Hematopoietic multipotent progenitor cell treated with erythropoietin and hydrocortisone succinate and interleukin-3 and kit ligand, for 15 days (in vitro differentiated cells): ENCODE measurements at places on chromosomes 5 and 9.

GRCh38 chr5:73796164-73797131, 170.5 kb downstream of the ARHGEF28 start:
- DNase-seq: no peak

DNA sequence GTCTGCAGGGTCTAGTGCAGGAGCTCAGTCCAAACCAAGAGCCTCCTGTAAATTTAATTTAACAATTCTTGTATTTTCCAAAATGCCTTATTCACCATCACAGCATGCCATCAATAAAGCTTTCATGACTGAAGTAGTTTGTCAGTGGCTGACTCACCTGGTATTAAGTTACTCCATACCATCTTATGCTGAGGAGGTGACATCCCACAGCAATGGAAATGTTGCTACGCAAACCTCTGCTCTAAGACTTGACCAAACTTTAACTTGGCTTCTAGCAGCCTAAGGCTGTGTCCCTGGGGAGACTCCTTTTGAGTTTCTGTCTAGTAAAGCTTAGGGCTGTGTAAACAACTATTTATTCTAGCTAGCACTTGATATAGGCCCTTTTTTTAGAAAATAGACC, 1231.3 kb upstream of the CDH18 start:
- DNase-seq: no peak

GRCh38 chr5:154038261-154038706, 426 bp downstream of the FAM114A2 start:
- peak; percentile 40 for DNase-seq

- DNase-seq: no peak
Observed at GRCh38 chr5:151255621-151256286, 2.8 kb downstream of the GM2A start.

DNA sequence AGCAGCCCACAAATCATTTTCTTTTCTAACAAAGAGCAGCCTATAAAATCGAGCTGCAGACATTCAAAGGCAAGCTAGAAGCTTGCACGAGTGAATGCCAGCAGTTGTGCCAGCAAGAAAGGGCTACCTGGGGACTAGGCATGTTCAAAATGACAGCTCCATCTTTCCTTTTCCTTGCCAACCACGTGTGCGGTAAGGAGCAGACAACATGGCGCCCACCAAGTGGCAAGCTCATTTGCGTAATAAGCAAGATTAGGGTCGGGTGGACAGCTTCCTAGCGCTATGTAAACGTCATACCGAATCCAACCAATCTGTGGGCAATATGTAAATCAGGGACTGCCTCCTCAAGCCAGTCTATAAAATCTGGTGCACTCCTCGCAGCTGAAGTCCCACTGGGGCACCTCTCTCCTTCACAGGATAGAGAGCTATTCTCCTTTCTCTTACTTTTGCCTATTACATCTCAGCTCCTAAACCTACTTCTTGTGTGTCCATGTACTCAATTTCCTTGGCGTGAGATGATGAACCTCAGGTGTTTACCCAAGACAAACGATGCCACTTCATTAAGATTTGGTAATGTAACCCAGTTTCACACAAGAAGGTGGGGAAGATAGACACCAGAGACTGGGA, 22.5 kb upstream of the SPARC start:
- DNase-seq: no peak

DNA sequence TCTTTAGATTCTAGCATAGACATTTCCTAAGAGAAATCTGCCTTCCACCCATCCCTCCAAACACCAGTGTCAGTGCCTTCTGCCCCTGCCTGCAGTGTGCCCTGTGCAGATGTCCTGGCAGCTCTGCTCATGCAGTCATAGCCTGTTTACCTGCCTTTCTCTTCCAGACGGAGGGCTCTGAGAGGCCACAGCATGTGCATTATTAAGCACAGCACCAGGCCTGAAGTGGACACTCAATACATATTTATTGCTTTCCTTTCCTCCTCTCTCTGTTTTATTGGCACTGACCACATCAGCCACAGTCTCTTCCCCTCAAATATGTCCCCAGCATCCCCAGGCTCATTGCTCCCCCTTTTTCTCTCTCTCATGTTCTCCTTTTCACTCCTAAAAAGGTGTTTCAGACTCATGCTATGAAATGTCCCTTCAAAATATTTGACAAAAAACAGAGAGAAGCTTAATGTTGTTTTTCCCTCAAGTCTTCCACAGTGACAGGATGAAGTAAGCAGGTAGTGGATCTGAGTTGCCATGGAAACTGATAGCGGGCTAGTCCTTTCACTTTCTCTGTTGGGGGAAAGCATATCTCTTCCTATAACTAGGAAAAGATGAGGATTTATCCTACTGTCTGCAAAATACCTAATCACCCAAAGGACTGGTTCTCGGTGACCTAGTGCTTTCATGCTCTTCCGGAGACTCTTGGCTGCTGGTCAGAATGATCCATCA, 100.9 kb downstream of the ATP10B start:
- DNase-seq: no peak

GRCh38 chr5:141319202-141319601, 1.4 kb downstream of the TAF7 start:
- no peak for DNase-seq

DNA sequence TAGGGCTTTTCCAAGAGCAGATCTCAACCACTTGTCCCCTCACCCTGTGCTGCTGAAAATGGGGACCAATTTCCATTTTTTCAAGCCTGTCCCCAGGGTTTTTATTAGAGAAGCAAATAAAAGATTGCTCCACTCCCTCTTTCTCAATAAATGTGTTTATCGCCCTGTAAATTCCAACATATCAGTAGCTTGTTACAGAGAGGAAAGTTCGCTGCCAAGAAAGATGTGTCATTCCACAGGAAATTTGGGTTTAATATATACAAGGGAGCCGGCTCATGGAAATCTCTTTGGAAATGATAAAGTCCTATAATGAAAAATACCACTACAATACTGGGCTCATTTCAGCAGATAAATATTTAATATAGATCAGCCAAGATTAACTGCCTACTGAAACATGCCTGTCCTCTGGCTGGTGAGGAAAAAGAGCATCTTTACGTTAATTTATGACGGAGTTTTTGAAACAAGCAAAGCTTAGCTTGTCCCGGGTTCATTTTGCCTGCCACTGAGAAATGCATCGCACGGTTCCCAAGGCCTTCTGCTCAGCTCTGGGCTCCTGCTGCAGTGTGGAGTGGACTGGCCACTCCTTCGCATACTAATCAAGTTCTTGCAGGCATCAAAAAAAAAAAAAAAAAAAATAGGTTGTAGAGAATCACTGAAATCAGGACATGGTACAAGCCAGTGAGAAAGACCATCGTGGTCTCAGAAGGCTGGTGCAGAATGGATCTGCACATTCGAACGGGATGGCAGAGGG, 84.5 kb downstream of the BRINP1 start:
- DNase-seq: no peak

DNA sequence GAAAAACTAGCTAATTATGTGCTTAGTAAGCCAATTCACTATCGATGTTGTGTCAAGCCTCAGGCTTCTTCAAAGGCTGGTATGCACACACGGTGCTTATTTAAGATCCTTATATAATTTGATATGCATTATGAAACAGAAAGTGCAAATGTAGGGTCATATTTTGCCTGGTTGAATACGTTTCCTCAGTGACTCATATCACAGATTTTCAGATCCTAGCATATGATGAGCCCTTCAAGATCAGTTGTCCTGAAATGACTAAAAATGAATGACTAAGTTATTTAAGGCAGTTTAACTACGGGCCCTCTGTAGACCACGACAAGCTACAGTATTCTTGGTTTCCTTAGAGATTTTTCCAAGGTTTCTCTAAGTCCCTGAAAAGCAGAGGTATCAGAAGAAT, 778.3 kb downstream of the PRELID2 start:
- DNase-seq: no peak

- no peak for DNase-seq
Observed at GRCh38 chr9:80605793-80606192, 1034.0 kb downstream of the TLE4 start.

DNA sequence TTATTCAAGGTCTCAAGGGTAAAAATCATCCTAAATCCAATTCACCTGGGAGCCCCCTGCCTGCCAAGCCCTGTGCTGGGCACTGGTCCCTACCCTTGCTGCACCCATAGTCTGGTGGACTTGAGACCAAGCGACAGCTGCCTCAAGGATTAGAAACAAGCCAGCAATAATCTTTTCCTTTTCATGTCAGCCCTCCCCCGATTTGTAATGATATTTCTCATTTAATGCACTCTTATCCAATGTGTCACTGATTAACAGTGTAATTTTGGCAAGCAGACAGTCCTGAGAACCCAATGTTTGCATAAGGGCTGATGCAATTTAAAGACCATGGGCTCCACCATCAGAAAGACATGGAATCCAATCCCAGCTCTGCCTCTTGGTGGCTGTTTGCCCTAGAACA, 108.9 kb downstream of the ACTL7B start:
- DNase-seq: no peak

DNA sequence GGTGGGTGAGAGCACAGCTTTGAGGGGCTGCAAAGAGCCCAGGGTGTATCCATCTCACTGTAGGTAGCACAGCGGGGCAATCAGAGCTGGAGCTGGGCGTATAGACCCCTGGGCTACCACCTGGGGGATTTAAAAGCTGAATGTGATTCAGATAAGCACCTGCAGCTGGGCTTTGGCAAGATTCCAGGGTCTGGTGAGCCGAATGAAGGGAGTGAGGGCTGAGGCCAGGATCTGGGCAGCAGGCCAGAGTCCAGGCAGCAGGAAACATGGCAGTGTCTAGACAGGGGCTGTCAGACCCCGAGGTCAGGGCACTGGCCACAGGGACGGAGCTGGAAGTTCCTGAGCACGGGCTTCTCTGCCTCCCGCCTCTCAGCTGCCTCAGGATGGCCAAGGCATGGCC, 8.7 kb downstream of the ASS1 start:
- no peak for DNase-seq

- DNase-seq: no peak
Observed at GRCh38 chr9:20357037-20357432, 265.3 kb downstream of the MLLT3 start.

- no peak for DNase-seq
Observed at GRCh38 chr5:131193106-131193505, 22.4 kb downstream of the LYRM7 start.

GRCh38 chr9:78369639-78370219, 72.8 kb downstream of the PSAT1 start:
- peak; percentile 37 for DNase-seq

DNA sequence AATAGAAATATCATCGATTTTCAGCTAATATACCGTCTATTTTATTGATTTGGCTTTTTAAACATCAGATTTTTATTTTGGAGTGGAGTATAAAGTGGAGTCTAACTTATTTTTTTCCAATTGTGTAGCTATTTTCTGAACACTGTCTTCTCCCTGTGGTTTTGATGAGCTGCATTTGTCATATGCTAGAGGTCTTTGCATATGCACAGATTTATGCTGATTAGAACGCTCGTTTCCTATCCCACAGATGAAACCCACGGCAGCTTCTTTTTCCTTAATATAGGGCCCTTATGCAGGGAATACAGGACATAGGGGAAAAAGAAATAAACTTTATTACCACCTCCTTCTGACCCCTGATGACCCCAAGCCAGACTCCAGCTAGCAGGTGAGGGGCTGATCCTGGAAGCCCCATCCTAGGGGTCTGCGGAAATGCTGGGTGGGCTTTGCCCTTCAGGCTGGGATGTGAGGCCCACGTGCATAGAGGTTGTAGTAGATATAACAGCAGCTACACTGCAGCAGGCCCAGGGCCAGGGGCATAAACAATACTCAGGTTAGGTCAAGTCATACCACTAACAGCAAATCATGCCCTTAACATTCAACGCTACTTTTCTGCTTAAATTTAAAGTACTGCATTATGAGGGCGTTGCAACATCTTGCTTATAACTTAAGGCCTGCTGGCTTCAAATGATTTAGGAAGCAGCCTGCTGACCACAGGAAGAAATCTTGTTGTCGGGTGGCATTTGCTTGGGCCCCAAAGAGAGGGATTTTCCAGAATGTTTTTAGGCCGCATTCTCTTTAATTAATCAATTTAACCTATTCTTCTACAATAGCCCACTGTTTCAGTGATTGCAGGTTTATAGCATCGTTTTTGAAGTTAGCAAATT, 28.5 kb downstream of the MVB12B start:
- DNase-seq: no peak

- DNase-seq: no peak
Observed at GRCh38 chr9:128142596-128142995, 6.7 kb upstream of the LCN2 start.

- DNase-seq: no peak
Observed at GRCh38 chr5:80985600-80986228, 25.6 kb downstream of the RASGRF2 start.

- DNase-seq: no peak
Observed at GRCh38 chr9:70049236-70049635, 5.6 kb downstream of the MAMDC2 start.

DNA sequence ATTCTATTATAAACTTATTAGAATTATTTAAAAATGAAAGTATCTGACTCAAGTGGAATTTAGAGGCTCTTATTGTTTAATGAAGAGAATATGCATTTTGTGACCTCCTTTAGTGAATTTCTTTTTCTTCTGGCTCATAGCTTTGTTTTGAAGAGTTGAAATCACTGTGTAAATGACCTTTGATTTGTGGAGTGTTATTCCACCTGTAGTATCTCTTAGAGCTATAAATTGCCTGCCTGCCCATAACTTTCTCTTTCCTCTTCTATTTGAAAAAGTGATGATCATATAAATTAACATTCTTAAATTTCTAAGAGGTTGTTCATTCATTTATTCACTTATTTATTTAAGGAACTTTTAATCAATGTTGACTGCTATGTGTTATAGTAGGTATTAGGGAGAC, 16.1 kb downstream of the CSNK1G3 start:
- DNase-seq: no peak

DNA sequence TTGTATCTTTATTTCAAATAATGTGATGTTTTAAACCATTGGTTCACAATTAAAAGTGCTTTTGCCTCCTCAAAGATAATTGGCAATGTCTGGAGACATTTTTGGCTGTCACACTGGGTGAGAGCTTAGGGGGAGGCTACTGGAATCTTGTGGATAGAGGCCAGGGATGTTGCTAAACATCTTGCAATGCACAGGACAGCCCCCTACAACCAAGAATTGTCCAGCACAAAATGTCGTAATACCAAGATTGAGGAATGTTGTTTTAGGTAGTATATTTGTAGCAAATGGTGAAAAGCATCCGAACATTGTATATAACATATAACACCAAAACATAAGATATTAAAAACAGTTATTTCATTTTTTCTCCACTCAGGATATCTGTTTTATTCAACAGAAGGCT, 99.8 kb downstream of the SLC44A1 start:
- no peak for DNase-seq

- no peak for DNase-seq
Observed at GRCh38 chr5:158233735-158234322, 374.9 kb upstream of the CLINT1 start.

GRCh38 chr9:95102572-95102971, 214.9 kb downstream of the FANCC start:
- DNase-seq: no peak

DNA sequence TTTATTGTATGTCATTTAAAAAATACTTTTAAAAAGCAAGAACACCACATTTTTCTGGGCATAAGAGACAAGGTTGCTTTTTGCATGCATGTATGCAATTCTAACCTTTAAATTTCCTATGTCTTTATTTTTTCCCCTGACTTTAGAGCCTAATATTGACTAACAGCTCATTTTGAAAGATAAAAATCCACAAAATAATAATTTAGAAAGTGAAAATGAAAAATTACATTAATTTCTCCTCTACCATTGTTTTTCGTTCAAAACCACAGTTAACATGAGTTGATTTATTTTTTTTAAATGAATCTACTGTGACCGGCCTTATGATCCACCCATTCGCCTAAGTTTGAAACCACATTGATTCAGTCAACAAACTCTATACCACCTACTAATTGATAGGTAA, 137.5 kb upstream of the CDKN2B start:
- no peak for DNase-seq

- no peak for DNase-seq
Observed at GRCh38 chr5:116355819-116356601, 218.6 kb downstream of the SEMA6A start.
